ENCODE measurements at places on chromosomes 13 and 19.

DNA sequence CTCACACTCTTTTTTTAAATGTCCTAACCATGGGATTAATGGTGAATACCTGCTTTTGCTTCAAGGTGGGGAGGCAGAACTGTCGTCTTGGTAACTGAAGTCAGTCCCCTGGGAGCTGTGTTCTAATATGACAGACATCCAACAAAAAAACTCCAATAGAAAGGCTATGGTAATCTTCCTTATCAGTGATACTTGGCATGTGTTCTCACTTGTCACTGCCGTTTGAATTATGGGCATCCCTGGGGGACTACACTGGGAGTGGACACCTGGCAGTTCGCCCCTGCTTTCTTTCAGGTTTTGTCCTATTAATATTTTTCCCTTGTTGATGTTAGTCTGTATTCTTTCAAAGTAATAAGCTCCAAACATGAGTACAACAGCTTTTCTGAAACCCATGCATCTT, 252.6 kb downstream of the SLITRK5 start:
- no peak for DNase-seq

- DNase-seq = no peak
Observed at GRCh38 chr19:940591-941291, 14.9 kb downstream of the ARID3A start.

DNA sequence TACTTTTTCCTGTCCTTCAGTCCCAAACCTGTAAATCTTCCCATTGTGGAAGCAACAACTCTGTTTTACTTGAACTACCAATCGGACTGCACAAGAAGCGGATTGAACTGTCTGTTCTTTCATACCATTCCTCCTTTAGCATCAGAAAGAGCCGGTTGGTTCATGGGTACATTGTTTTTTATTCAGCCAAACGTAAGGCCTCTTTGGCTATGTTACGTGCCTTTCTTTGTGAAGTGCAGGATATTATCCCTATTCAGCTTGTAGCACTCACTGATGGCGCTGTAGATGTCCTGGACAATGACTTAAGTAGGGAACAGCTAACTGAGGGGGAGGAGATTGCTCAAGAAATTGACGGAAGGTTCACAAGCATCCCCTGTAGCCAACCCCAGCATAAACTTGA, 60.3 kb downstream of the ARHGAP35 start:
- DNase-seq = no peak

- no peak for DNase-seq
Observed at GRCh38 chr13:82925114-82925513, 957.2 kb downstream of the SLITRK1 start.

DNA sequence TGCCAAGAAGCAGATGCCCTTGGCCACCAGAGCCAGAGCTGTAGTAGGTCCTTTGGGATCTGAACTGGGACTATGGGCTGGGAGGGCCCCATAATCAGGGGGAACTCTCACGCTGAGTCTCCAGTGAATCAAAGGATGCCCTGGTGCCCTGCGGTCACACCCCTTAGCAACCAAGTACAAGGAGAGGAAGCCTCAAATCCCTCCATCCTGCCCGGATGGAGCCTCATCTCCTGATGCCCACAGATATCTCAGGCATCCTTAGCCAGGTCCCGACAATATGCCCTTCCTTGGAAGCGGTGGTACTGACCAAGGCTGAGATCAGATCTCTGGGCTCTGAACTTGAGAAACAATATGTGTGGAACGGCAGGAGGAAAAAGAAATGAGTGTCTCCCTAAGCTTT, 1.7 kb downstream of the PLEKHA4 start:
- DNase-seq = no peak

DNA sequence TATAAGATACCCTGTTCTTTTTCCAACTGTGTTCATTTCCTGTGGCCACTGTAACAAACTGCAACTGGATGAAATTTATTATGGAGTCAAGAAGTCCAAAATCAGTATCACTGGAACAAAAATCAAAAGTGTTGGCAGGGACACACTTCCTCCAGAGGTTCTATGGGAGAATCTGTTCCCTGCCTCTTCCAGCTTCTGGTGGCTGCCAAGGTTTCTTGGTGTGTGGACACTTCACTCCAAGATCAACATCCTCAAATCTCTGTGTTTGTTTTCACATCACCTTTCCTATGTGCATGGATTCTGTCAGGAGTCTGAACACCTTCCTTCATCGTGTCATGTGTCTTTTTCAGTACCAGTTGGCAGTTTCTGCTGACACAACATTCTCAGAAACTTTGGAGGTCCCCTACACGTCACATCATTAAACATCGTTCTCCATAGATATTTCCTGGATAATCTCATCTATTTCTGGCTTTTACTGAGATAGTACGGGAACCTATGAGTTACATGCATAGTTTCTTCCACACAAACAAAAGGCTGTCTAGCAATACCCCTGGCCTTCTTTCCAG, 15.2 kb upstream of the EFNB2 start:
- DNase-seq = no peak

DNA sequence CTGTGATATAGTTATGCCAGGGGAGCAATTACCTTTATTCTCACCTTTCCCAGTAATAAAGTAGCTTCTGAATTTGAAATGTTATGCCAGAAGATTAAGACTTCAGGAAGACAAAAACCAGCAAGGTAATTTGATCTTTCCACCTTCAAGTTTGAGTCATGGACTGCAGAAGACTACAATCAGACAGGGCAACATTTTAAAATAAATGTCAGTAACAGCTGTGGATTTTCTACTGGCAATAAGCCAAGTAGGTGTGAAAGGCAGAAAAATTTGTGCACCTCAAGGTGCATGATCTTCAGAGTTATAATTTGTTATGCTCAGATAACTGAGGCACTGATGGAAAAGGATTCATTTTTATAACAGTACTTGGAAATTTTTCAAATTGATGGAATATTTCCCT, 54.9 kb downstream of the SLITRK1 start:
- DNase-seq = no peak

- DNase-seq = no peak
Observed at GRCh38 chr13:25170554-25171111, 1.5 kb downstream of the AMER2 start.
